ENCODE measurements at places on chromosomes 1 and 21.

GRCh38 chr21:31136891-31137290 is 98.6 kb upstream of the KRTAP19-8 start:
- no peak for DNase-seq

DNA sequence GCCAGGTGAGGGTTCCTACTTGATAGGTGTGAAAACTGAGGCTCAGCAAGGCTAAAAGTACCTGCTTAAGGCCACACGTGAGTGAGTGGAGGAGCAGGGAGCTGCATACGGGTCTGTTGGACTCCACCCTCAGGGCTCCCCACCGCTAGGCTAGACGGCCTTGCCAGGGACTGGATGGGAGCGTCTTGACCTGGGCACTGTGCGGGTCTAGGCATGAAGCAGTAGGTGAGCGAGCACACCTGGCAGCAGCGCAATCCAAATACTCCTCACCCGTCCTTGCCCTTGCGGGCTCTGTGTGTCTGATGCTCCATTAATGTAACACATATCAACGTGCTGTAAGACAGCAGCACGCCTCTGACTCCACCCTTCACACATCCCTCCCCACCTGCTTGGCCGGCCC is 94.0 kb downstream of the LACTBL1 start:
- DNase-seq, result no peak

DNA sequence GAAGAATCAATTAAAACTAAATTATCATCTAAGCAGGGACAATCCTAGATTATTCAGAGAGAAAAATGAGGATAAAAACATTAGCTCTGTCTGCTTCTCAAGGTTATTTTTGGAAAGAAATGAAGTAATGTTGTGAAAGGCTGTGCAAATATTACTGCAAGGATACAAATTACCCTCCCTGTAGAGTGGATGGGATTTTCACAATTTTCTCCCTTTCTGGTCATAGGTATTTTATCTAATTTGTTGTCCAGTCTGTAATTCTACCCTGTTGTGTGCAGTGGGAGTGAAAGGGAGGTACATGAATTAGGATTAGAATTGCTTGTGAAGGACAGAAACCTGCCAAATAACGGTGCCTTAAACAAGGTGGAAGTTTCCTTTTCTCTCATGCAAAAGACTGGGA is 54.7 kb downstream of the MAP3K7CL start:
- DNase-seq, result no peak

- DNase-seq, result no peak
Measured at GRCh38 chr1:66521721-66522365, 12.1 kb upstream of the SGIP1 start.

GRCh38 chr1:183137782-183138181 is 48.3 kb upstream of the LAMC2 start:
- DNase-seq, result no peak

GRCh38 chr1:5901841-5902240 is 90.4 kb downstream of the NPHP4 start:
- no peak for DNase-seq

DNA sequence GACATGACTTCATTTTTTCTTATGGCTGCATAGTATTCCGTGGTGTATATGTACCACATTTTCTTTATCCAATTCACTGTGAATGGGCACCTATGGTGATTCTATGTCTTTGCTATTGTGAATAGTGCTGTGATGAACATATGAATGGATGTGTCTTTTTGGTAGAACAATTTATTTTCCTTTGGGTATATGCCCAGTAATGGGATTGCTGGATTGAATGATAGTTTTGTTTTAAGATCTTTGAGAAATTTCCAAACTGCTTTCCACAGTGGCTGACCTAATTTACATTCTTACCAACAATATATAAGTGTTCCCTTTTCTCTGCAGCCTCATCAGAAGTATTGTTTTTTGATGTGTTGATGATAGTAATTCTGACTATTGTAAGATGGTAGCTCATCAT is 361.7 kb upstream of the SGIP1 start:
- DNase-seq, result no peak

DNA sequence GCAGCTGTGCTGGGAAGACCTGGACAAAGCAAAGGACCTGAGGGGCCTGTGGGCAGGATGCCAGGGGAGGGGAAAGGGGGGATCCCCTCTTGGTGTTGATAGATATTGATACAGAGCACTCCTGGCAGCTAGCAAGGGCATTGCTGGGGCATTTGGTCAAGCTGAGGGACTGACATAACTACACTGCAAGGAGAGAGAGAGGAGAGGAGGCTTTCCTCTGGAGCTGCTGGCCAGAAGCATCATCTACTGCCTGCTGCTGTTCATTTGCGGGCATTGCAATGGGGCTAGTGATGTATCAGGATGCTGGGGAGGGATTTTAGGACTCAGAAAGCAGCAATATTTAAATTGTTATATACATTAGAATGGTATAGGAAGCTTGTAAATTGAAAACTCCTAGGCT is 142.0 kb downstream of the ZNF648 start:
- DNase-seq, result no peak

- no peak for DNase-seq
Measured at GRCh38 chr1:36383240-36383639, 2.5 kb downstream of the STK40 start.

- no peak for DNase-seq
Measured at GRCh38 chr1:155719703-155720102, 30.8 kb downstream of the DAP3 start.

- DNase-seq, result no peak
Measured at GRCh38 chr1:183165456-183165855, 20.6 kb upstream of the LAMC2 start.

GRCh38 chr1:244836584-244836983 is 1.1 kb downstream of the COX20 start:
- no peak for DNase-seq

DNA sequence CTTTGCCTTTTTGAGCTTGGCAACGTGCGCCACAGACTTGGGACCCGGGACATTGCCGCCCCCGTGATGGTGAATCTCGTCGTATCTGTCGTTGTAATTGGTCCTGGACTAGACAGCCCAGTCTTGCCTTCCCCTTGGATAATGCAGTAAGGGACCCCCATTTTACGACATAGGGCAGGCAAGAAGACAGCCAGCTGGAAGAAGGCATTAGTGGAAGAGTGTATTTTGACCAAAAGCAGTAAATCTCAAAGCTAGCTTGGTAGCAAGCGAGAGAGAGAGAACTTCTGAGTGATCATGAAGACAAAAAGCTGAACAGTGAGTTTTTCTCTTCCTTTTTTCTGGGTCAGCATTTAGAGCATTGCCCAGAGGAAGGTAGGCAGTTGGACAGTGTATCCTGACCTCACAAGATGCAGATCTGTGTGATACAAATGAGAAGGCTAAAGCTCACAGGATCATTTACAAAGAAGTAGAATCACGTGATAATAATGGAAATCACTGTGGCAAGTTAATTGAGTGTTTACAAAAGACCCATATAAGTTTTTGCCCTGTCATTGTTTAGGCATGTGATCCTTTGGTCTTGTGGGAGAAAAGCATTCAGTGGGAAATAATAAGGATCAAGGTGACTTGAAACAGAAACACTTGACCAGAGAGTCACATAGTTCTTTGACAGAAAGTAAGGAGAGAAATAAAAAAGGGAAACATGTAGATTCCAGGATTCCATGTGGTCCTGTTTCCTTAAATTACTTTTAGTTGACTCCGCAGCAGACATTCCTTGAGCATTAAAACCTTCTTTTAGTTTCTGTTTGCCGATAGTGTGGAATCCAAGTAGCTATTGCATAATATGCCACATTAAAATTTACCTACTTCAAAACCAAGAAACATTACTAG is 66.3 kb downstream of the CNST start:
- DNase-seq, result no peak

Measured in effector CD4-positive, alpha-beta T cell (primary cell).